PC-9 (cell line): ENCODE measurements at places on chromosomes 1 and 21.

DNA sequence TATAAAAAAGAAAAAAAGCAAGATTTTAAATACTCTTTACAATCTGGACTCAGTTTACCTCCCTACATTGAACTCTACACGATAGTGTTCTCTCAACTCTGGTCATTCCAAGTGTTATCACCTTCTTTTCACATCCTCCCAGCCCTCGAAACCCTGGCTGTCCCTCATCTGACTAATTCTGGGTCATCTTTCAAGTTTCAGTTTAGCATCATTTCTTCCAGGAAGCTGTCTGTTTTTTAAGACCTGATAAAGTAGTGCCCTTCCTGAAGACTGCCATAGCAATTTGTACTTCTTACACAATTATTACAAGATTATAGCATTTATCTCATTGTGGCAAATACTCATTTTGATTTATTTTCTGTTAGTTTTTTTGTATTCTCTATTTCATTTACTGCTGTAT, 1.2 kb downstream of the ALG14 start:
- H3K4me1 ChIP-seq, result peaks cover 15% of the 10 kb centered on the region
- no peaks in the 10 kb centered on the region for H3K27me3 ChIP-seq
- peak overlapping the region; percentile 38 for H3K27ac ChIP-seq
- no peaks in the 10 kb centered on the region; the same call in 1 of the 2 replicates for H3K36me3 ChIP-seq

GRCh38 chr1:174995121-174995520, 4.6 kb upstream of the CACYBP start:
- DNase-seq, result no peak
- no peak overlapping the region for H3K27ac ChIP-seq
- H3K27me3 ChIP-seq, result no peaks in the 10 kb centered on the region
- H3K36me3 ChIP-seq, result no peaks in the 10 kb centered on the region

GRCh38 chr1:212915245-212916091, 34.9 kb upstream of the VASH2 start:
- peaks cover 17% of the 10 kb centered on the region for H3K27me3 ChIP-seq
- H3K27ac ChIP-seq, result no peak overlapping the region
- no peaks in the 10 kb centered on the region for H3K36me3 ChIP-seq

DNA sequence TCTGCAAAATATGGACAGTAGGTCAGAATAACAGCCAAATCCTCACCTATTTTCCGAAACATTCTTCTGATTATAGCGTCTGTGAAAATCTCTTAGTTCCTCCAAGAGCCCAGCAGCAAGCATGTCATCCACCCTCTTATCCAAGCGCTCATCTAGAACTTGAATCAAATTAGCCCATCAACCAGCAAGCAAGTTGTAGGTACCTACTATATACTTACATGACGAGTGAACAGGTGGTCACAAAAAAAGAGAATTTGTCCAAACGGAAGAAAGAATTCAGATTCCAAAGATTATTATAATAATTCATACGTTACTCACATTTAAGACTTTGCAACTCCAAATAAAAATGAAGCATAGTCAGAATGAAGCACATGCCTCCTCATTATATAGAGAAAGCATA, 35.4 kb downstream of the TRIT1 start:
- H3K4me1 ChIP-seq, result peaks cover 25% of the 10 kb centered on the region
- H3K4me3 ChIP-seq, result no peak overlapping the region
- DNase-seq, result no peak
- H3K27ac ChIP-seq, result no peak overlapping the region
- peaks cover 27% of the 10 kb centered on the region; the same call in 1 of the 2 replicates for H3K36me3 ChIP-seq
- no peaks in the 10 kb centered on the region for H3K27me3 ChIP-seq

DNA sequence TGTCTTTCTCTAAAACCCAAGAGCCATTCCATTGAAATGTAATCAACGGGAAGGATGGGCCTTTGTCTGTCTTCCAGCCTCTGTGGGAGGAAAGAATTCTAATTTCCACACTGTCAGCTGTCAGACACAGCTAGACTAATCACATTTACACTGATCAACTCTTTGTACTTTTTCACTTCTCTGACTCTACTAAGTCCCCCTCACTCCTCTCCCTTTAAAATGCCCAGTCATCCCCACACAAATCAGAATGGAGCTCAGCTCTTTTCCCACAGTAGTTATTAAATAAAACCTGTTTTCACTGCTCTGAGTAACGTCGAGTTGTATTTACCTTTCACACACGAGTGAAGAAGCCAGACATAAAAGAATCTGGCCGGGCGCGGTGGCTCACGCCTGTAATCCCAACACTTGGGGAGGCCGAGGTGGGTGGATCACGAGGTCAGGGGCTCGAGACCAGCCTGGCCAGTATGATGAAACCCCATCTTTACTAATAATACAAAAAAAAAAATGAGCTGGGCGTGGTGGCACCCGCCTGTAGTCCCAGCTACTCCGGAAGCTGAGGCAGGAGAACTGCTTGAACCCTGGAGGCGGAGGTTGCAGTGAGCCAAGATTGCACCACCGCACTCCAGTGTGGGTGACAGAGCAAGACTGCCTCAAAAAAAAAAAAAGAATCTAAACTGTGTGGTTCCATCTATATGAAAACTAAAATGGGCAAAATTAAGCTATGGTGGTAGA, 13.3 kb downstream of the ZBTB8OS start:
- DNase-seq, result peak; percentile 5
- H3K4me3 ChIP-seq, result no peak overlapping the region
- no peaks in the 10 kb centered on the region for H3K27me3 ChIP-seq
- H3K27ac ChIP-seq, result peak overlapping the region; percentile 78
- H3K36me3 ChIP-seq, result peaks cover 13% of the 10 kb centered on the region; the same call in 1 of the 2 replicates

- peak overlapping the region; percentile 99 for H3K4me3 ChIP-seq
- peaks cover 13% of the 10 kb centered on the region for H3K4me1 ChIP-seq
- H3K27me3 ChIP-seq, result no peaks in the 10 kb centered on the region
- H3K36me3 ChIP-seq, result no peaks in the 10 kb centered on the region
- H3K27ac ChIP-seq, result peak overlapping the region; percentile 41; the same call in 1 of the 2 replicates
Observed at GRCh38 chr1:67053535-67053784, 488 bp downstream of the SLC35D1 start.

DNA sequence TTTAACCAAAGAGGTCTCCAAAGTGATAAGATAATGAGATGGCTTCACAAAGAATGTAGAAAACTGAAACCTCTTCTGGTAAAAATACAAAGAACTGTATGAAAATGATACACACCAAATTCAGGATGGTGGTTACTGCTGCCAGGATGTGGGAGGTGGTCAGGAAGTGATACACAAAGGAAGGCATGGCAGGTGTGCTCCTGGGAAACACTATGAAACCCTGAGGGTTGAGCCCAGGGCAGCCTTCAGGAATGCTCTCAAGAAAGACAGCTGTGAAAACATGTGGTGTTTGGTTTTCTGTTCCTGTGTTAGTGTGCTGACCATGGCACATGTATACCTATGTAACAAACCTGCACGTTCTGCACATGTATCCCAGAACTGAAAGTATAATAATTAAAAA, 109.3 kb downstream of the NTNG1 start:
- H3K27ac ChIP-seq, result no peak overlapping the region
- H3K4me1 ChIP-seq, result no peaks in the 10 kb centered on the region
- H3K36me3 ChIP-seq, result no peaks in the 10 kb centered on the region
- DNase-seq, result no peak

DNA sequence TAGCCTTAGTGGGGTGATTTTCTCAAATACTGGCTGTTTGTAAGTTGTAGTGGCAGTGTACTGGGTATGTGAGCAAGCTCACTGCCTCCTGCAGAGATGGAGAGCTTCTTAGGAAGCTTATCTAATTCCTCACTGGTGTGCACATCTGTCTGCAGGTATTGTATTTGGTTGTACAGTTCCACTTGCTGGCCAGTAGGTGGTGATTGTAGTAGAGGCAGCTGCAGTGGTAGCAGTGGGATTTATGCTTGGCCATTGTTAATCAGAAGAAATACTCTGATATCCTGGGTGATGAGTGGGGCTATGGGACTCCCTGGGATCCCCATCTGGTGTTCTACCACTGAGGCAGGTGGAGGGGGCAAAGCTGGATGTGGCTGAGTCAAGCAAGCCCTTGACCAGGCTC, 276.1 kb upstream of the SPAG17 start:
- H3K27me3 ChIP-seq, result no peaks in the 10 kb centered on the region
- H3K4me3 ChIP-seq, result no peak overlapping the region
- H3K36me3 ChIP-seq, result no peaks in the 10 kb centered on the region
- DNase-seq, result no peak

- no peak for DNase-seq
- H3K4me3 ChIP-seq, result no peak overlapping the region
Observed at GRCh38 chr1:228804640-228805413, 69.5 kb downstream of the RHOU start.

- no peak overlapping the region for H3K4me3 ChIP-seq
- H3K27ac ChIP-seq, result no peak overlapping the region
- H3K27me3 ChIP-seq, result no peaks in the 10 kb centered on the region
- no peaks in the 10 kb centered on the region for H3K36me3 ChIP-seq
- DNase-seq, result no peak
Observed at GRCh38 chr1:194503209-194503608, 1316.8 kb upstream of the B3GALT2 start.

DNA sequence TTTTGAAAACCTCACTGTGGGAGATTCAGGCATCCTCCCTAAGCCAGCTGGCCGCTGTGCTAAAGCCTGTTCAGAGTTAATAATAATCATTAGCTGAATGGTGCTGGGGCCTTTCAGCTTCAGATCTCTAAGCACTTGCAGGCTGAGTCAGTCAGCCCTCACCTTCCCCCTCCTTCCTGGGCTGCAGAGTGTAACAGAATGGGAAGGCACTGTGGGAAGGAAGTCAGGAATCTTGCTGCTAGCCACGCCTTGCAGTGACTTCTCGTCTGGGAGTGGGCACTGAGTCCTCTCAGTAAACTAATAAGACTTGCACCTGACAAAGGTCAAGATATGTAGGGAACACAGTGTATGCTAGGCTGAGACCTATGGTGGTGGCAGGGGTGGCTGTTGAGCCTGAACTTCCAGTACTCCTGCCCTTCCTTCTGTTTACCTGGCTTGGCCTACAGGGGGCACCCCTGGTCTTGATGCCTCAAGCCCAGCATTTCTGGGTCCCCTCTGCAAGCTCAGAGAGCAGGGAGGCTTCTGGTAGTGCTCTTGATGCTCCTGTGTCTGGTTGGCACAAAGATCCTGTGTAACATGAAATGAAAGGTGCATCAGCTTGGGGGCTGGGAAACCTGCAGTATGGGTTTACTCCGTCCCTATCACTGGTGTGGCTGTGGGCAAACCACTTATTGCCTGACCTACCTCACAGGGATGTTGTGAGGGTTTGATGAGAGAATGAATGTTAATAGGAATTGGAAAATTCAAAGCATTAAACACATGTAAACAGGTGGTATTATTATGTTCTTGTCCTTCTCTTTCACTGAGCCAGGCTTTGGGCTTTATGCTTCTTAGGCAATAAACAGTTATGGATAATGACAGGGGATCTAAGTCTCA, 6.0 kb downstream of the CYB561D1 start:
- H3K4me1 ChIP-seq, result peaks cover 17% of the 10 kb centered on the region
- H3K27ac ChIP-seq, result no peak overlapping the region
- no peak overlapping the region for H3K4me3 ChIP-seq
- peaks cover 9% of the 10 kb centered on the region for H3K36me3 ChIP-seq

GRCh38 chr1:7809742-7810141, 25.7 kb downstream of the PER3 start:
- H3K27me3 ChIP-seq, result no peaks in the 10 kb centered on the region
- no peak overlapping the region for H3K27ac ChIP-seq
- H3K4me1 ChIP-seq, result no peaks in the 10 kb centered on the region

- no peaks in the 10 kb centered on the region for H3K36me3 ChIP-seq
- no peaks in the 10 kb centered on the region for H3K27me3 ChIP-seq
- H3K4me3 ChIP-seq, result peak within 1 kb of the TSS; percentile 80
- peaks cover 8% of the 10 kb centered on the region; the same call in 1 of the 2 replicates for H3K4me1 ChIP-seq
Observed at GRCh38 chr1:156295391-156295947, at the start of gene GLMP. GLMP (minus strand) TSS chr1:156295679; CDS start chr1:156295645, 34 bp downstream.

DNA sequence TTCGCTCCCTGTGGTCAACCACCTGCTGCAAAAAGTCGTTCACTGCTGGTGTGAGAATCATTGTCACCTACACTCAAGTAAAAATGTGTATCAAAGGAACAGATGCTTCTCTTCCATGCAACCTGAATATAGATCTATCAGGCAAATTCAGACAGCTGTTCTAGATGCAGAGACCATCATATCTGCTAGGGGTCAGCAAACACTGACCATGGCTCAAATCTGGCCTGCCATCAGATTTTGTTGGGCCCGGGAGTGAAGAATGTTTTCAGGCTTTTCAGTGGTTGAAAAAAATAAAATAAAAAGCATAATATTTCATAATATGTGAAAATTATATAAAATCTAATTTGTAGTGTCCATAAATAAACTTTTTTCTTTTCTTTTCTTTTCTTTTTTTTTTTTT, 199.6 kb downstream of the RGS7 start:
- H3K4me3 ChIP-seq, result no peak overlapping the region
- DNase-seq, result no peak
- no peak overlapping the region for H3K27ac ChIP-seq
- H3K27me3 ChIP-seq, result no peaks in the 10 kb centered on the region

- DNase-seq, result no peak
- H3K4me1 ChIP-seq, result peaks cover 46% of the 10 kb centered on the region
- H3K27ac ChIP-seq, result peak overlapping the region; percentile 46; the same call in 1 of the 2 replicates
- no peaks in the 10 kb centered on the region for H3K27me3 ChIP-seq
- no peaks in the 10 kb centered on the region for H3K36me3 ChIP-seq
Observed at GRCh38 chr21:36858320-36858957, 108.0 kb downstream of the HLCS start.

DNA sequence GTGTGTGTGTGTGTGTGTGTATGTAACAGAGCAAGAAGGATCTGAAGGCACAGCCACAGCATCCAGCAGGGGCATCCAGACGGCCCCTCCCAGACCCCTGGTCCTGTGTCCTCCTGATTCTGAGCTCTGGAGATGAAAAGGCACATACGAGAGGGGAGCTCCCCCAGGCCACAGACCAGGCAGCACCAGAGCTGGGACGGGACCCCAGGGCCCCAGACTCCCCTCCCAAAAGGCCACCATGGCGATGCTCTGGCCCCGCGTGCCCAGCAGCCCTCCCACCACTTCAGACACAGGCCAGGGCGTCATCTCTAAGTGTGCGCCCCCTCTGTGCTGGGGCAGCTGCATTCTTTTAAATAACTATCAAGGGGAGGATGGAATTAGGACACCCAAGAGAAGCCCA, 245.8 kb downstream of the MATN1 start:
- H3K36me3 ChIP-seq, result no peaks in the 10 kb centered on the region
- H3K27me3 ChIP-seq, result no peaks in the 10 kb centered on the region
- H3K27ac ChIP-seq, result no peak overlapping the region
- H3K4me1 ChIP-seq, result no peaks in the 10 kb centered on the region
- no peak for DNase-seq

- H3K4me3 ChIP-seq, result no peak overlapping the region
- no peak overlapping the region for H3K27ac ChIP-seq
- peaks cover 57% of the 10 kb centered on the region for H3K27me3 ChIP-seq
- no peaks in the 10 kb centered on the region for H3K36me3 ChIP-seq
Observed at GRCh38 chr1:7538033-7538432, 233.1 kb upstream of the VAMP3 start.

GRCh38 chr1:236472850-236473788, 50.7 kb upstream of the LGALS8 start:
- H3K4me1 ChIP-seq, result no peaks in the 10 kb centered on the region
- no peak for DNase-seq
- H3K4me3 ChIP-seq, result no peak overlapping the region
- H3K27me3 ChIP-seq, result no peaks in the 10 kb centered on the region
- no peak overlapping the region for H3K27ac ChIP-seq

- H3K4me1 ChIP-seq, result no peaks in the 10 kb centered on the region
- H3K27me3 ChIP-seq, result no peaks in the 10 kb centered on the region
- no peak overlapping the region for H3K27ac ChIP-seq
- H3K36me3 ChIP-seq, result no peaks in the 10 kb centered on the region
- no peak for DNase-seq
- no peak overlapping the region for H3K4me3 ChIP-seq
Observed at GRCh38 chr1:204046346-204046745, 26.6 kb upstream of the SOX13 start.

- H3K36me3 ChIP-seq, result no peaks in the 10 kb centered on the region
- no peaks in the 10 kb centered on the region for H3K27me3 ChIP-seq
- no peak overlapping the region for H3K4me3 ChIP-seq
- DNase-seq, result no peak
- no peak overlapping the region for H3K27ac ChIP-seq
Observed at GRCh38 chr1:208885650-208886049, 641.5 kb upstream of the PLXNA2 start.
